Stimulated activated CD8-positive, alpha-beta memory T cell treated with anti-CD3 and anti-CD28 coated beads, Interleukin-4, amount 100 ng/mL, for 24 hours (primary cell): ENCODE measurements at places on chromosomes 5 and 9.

GRCh38 chr5:173761178-173761513 lies 127.0 kb upstream of the CPEB4 start:
- DNase-seq: no peak

GRCh38 chr5:107502676-107503060 lies 168.1 kb downstream of the EFNA5 start:
- DNase-seq: no peak

DNA sequence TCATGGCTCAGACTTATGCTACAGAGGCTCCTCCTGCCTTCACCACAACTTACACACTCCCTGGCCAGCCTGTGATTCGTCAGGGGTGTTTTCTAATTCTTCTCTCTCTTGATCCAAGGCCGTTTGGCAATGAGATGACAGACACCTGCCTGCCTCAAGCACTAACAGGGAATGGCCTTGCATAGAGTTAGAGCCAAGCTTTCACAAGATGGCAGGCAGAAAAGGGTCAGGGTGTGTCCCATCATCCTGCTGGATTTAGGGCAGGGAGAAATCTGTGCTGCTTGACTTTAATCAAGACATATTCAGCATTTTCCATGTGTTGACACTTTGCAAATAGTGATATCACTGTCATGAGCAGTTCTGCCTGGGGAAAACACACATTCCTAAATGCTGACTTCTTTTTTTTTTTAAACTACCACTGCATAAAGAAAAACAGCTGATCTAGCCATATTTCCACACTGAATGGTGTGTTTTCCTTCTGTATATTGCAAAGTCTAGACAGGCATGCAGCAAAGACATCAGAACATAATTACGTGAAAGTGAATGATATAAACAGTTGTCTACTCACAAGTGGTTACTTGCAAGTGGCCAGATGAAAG lies 95.0 kb upstream of the SLC25A48 start:
- DNase-seq: no peak

DNA sequence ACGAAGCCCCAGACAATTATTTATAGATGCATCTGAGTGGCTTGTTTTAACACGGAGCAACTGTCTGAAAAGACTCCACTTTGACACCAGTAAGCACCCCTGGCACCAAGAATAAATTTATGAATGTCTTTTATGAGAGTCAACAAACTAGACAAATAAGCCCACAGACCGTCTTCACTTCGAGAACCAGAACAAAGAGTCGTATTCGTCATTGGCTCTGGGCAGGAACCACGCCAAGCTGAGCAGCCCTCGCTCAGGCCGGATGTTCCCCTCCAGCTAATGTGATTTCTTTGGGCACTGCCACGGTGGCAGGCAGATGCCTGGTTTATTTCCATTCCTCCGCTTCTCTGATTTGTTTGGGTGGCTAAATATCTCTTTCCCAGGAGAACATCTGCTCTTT lies 91.9 kb upstream of the STC2 start:
- no peak for DNase-seq

DNA sequence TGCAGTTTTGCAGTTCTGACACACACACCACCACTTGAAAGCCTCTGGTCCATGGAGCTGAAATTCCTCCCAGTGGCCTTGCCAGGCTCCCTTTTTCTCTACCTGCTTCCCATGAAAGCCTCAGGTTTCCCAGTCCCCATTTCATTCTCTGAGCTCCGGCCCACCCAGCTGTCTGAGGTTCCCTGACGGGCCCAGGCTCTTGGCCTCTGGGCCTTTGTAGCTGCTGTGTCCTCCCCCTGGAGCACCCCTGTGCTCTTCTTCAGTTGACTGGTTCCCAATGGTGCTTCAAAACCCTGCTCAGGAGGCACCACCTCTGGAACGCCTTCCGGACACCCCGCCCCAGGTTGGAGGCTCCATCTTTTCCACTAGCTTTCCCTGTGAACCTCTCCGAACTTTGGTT lies 155.9 kb upstream of the SHB start:
- DNase-seq: no peak
